ENCODE measurements at places on chromosomes 1 and 21.

DNA sequence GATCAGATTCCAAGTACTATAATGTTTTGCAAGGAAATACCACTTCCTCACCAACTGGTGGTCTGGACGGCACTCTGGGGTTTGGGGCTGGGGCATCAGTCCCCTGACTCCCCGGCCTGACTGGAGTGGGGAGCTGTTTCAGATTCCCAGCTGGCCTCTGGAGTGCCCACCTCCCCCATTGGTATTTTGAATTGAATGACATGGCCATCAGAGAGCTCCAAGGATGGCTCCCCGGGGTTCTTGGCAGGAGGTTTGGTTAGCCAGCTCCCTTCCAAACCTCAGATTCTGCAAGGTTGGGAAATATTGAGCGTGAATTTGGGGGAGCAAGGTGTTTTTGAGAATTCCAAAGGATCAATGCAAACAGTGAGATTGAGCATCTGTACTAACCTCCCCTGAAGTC is 2.2 kb upstream of the INAVA start:
- no peak for DNase-seq

DNA sequence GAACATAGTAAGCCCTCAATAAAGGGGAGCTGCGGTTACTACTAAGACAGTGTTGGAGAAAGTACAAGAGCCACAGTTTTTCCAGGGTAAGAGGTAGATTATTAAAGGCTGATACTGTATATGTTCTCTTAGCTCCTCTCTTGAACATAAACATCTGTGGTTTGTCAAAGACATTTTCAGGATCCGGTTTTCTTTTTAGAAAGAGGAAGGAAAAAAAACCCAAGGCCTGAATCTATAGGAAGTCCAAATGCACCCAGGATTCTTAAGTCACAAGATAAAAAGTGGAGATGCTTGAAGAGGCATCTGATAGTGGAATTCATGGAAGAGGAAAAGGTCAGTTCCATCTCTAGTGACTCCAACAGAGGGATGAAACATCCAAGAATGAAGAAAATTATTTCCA is 24.6 kb upstream of the SLC45A3 start:
- DNase-seq, result no peak

DNA sequence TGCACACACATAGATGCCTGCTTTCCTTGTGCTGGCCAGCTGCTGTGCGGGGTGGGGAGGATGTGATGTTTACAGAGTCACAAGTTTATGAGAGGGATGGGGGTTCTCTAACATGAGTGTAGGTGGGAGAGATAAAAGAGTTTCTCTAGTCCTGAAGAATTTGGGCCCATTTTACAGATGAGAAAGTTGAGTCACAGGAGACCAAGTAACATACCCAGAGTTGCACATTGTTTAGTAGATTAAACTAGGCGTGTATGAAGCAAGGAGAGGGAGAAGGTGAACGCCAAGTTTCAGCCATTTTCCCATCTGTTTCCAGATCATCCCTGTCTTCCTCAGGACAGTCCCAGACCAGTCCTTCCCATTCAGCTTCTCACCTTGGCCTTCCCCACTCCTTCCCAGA is 126.7 kb downstream of the EPHB2 start:
- DNase-seq, result no peak

DNA sequence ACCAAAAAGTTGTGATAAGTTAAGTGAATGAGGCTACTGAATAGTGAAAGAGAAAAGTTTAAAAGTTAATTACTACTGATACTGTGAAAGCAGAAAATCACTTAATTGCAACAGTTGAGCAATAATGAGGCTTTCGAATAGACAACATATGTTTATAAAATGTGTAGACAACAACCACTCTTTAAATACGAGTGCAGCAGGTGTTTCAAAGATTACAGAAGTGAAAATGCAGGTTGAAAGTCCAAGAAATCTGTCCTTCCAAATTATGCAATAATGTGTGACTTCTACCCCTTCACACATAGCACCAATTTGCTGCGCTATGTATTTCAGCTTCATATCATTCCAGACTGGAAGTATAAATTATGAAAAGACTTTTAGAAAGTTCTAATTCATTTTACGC is 213.0 kb downstream of the COL24A1 start:
- no peak for DNase-seq

- DNase-seq, result no peak
Measured at GRCh38 chr1:109704173-109704572, 7.9 kb upstream of the GSTM5 start.

- no peak for DNase-seq
Measured at GRCh38 chr1:116537040-116537831, 33.6 kb downstream of the CD58 start.

- no peak for DNase-seq
Measured at GRCh38 chr1:157166590-157166989, 28.4 kb upstream of the ETV3 start.

- no peak for DNase-seq
Measured at GRCh38 chr1:111756124-111756513, 418 bp downstream of the DDX20 start.

- no peak for DNase-seq
Measured at GRCh38 chr1:86224651-86225310, 68.2 kb upstream of the COL24A1 start.

- DNase-seq, result no peak
Measured at GRCh38 chr21:25428537-25428936, 178.7 kb downstream of the MRPL39 start.

- DNase-seq, result no peak
Measured at GRCh38 chr1:189463166-189463565, 1014.5 kb downstream of the BRINP3 start.

GRCh38 chr1:227449051-227449450 is 114.3 kb upstream of the ZNF678 start:
- DNase-seq, result no peak

- no peak for DNase-seq
Measured at GRCh38 chr1:209390764-209391163, 192.8 kb upstream of the CAMK1G start.

GRCh38 chr21:41367301-41367944 is 5.6 kb downstream of the MX2 start:
- no peak for DNase-seq

- no peak for DNase-seq
Measured at GRCh38 chr1:42721926-42722325, 18.1 kb downstream of the CLDN19 start.

DNA sequence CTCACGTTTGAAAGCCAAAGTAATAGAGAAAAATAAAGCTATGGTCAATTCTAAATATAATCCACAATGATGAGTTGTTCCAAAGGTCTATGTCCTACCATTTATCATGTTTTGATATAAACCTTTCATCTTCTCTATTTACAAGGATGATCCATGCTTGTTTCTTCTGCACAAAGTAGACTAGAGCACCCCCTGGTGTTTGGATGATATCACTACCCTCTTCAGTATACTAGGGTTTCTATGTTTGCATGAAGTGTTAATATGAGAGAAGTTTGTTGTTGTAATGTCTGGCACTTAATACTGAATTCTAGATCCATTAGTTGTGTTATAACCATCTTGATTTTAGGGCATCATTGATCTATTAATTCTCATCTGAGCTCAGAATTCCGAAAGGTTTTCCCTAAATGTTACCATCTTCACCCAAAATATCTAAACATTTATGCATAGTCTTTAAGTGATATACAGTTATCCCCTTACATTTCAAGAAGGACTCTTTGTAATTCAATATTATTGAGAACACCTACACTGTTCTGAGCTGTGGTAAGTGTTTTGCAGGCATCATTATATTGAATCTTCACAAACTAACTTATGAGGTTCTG is 21.1 kb downstream of the CLDN8 start:
- no peak for DNase-seq

DNA sequence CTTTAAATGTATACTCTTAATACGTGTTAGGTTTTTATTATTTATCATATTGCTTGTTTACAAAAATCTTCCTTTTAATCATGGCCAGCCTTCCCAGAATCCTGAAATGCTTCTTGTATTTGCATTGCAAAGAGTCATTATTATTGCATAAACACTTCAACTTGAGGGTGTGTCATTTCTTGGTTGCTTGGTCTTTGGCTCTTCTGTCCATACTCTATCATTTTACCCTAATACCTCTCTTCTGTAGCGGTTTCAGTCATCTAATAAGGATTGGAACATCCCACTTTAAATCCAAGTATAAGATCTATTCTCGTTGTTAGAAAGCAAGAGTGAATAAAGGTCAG is 200.6 kb upstream of the CACYBP start:
- DNase-seq, result no peak

DNA sequence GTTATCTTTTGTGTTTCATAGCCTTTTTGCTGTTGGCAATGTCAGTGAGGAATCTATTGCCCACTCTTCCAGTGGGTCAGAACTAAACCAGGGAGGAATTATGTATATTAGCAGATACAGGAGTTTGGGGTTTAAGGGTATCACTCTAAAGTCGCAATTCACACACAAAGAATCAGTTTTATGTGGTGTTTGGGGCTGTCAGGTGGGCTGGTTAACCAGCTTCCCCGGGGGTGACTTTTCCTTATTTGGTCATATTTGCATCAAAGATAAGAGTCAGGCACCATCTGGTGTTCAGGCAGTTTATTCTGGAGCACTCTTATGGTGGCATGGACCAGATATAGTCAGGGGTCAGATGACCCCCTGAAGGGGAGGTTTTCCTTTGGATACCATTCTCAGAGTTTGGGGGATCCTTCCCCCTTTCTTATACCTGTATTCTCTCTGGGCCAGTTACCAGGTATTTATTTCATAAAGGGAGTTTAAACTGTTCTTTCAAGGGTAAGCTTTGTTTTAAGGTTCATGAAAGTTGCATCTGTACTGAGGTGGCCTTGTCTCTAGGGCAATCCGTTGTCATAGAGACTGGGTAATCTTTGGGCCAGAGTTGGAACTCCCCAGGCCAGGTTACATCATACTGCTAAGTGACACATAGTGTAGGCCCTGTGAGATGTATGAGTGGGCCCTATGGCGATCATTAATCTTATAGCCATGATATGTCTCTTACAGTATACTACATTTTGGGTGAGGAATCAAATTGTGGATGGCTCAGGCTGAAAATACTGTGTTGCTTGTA is 148.2 kb downstream of the RWDD3 start:
- no peak for DNase-seq

DNA sequence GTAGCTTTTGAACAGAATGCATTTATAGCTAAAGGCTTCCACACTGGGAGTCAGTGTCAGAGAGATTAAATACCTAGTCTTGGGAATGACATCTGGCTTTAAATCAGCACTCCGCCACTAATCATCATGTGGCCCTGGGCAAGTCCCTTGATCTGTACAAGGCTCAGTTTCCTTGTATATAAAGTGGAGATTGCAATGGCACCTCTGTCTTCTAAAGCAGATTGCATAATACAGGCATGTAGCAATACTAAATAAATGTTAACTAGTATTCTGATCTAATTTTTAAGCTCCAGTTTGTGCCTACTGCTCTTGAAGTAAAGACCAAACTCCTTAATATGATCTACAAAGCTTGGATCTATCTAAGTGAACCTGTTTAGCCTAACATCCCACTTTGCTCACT is 249.4 kb downstream of the PLPP3 start:
- DNase-seq, result no peak

DNA sequence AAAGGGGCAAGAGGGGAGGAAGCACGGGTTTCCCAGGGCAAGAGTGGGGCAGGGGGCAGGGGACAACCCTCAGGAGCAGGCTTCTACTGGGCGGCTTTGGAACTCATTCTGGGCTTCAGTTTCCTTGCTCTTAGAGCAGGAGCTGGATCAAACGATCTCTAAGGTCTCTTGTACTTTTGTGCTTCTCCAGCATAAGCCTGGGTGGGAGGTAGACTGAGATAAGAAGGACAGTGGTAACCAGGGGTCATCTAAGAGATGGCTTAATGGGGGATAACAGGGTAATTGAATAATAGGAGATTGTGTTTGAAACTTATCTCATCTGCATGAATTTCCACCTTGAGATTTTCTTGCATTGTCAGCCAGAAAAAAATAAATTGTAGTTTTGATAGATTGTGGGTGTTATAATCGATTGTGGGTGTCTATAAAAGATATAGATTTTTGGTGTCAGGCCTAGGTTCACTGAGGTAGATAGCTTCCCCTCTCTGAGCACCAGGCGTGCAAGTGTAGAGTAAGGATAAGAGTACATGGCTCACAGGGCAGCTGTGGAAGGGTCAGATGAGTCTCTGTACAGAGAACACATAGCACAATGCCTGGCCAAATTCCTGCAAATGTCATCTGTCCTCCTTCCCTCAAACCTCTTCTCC is 68.0 kb downstream of the CD58 start:
- no peak for DNase-seq

DNA sequence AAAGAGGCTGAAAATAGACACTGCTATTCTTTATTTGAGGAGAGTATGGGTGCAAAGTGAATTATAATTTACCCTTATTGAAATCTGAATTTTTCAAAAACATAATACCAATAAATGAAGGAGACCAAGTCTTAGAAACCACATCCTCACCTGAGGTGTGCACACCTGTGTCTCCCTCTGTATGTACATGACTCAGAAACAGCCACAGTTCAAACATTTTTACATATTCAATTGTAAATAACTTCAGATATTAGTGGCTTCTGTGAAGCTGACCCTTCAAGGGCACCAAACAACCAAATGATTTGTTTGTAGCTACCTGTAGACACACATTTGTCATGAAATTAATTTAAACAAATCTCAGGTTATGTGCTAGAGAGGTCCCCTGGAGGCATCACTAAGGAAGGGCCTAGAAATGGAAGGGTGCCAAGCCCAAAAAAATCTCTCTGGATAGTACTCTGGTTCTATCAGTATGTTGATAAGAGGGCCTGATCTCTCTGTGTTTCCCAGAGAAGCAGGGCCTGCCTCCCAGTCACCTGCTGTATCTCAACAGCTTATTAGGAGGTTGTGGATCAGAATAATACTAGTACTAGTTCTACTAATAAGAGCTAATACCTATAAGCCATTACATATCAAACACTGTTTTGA is 28.1 kb downstream of the ERI3 start:
- DNase-seq, result no peak

- no peak for DNase-seq
Measured at GRCh38 chr1:8660411-8660828, 157.0 kb downstream of the RERE start.

- DNase-seq, result no peak
Measured at GRCh38 chr1:169368406-169368769, 393 bp downstream of the BLZF1 start.
